ENCODE measurements at places on chromosomes 1 and 21.

DNA sequence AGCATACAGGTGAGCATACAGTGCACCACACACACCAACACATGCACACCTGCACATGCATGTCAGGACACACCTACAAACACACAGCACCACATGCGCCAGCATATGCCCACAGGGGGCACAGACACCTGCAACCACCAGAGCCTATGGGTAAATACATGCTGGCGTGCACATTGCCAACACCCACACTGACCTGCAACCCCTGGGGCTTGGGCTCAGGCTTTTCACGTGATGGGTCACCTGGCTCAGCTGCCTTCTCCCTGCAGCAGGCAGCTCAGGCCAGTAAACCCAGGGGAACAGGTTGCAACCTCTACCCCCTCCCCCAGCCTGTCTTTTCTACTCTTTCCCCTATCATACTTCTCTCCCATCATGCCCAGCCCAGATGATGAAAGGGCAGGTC is 8.1 kb downstream of the CD247 start:
- no peak for DNase-seq

- no peak for DNase-seq
Observed at GRCh38 chr1:204725821-204726448, 40.4 kb upstream of the LRRN2 start.

- no peak for DNase-seq
Observed at GRCh38 chr1:89590341-89591080, 42.4 kb upstream of the LRRC8C start.

DNA sequence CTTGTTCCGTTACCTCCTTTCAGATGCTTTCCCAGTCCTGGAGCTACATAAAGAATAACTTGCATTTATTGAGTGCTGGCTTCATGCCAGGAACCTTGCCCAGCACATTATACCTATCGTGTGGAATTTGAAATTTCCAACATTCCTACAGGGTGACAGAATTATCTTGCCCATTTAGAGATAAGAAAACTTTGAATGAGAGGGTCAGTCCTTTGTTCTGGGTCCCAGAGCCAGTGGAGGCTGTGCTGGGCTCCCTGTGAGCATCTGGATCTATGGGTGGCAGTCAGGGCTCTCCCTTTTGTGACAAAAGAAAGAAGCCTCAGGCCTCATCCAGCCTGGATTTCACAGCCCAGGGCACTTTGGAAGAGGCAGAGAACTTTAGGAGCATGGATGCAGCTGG is 3.2 kb downstream of the GSTM4 start:
- DNase-seq = no peak

GRCh38 chr1:228900886-228901392 is 165.7 kb downstream of the RHOU start:
- DNase-seq = no peak

- DNase-seq = no peak
Observed at GRCh38 chr1:88029142-88029541, 654.9 kb upstream of the PKN2 start.

GRCh38 chr1:243520831-243521230 is 265.0 kb downstream of the SDCCAG8 start:
- DNase-seq = no peak

DNA sequence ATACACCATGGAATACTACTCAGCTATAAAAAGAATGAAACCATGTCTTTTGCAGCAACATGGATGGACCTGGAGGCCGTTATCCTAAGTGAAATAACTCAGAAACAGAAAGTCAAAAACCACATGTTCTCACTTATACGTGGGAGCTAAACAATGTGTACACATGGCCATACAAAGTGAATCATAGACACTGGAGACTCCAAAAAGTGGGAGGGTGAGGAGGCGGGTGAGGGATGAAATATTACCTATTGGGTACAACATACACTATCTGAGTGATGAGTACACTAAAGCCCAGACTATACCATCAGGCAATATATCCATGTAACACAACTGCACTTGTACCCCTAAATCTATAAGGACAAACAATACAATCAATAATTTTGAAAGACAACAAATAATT is 39.5 kb upstream of the FAM20B start:
- DNase-seq = no peak

DNA sequence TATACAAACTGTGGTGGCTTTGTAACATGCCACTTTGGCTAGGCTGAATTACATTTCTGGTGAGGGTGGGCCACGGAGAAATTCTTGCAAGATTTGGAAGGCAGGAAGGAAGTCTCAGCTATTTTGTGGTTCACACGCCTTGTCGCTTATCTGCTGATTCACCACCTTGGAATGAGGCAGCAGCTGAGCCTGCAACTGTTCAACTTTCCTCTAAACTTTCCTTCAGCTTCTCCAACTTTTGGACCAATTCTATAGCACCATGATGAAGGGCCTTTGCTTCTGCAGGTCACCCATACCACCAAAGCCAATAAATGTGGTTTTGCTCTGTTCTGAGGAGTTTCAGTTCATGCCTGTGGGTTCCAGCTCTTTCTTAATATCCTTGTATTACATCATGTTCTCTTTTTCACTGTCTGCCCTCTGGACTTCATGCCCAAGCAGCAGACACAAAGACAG is 337.6 kb upstream of the SNX7 start:
- DNase-seq = no peak

DNA sequence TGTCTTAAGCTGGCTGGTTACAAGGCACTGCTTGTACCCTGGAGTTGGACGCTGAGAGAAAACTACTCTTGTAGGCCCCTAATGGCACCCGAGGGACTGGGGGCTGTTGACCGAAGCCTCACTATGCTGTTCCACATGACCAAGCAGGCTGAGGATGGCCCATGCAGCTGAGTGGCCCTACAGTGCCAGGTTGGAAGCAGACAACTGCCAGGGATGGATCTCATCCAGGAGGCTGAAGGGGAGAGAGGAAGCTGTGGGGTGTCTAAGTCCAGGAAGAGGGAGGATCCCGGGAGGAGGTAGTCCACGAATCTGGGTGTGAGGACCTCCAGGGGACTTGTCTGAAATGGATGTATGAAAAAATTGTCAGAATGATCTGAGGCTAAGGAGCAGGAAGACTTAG is 45.8 kb downstream of the FOXD2 start:
- no peak for DNase-seq

- peak; percentile 37 for DNase-seq
Observed at GRCh38 chr1:174074757-174075156, 52.6 kb upstream of the RC3H1 start.

GRCh38 chr1:26701266-26701994 is 5.6 kb downstream of the ARID1A start:
- no peak for DNase-seq

- DNase-seq = no peak
Observed at GRCh38 chr1:53543130-53543777, 84.1 kb downstream of the DMRTB1 start.

- DNase-seq = peak; percentile 9
Observed at GRCh38 chr1:67590329-67590728, 94.7 kb upstream of the GADD45A start.

DNA sequence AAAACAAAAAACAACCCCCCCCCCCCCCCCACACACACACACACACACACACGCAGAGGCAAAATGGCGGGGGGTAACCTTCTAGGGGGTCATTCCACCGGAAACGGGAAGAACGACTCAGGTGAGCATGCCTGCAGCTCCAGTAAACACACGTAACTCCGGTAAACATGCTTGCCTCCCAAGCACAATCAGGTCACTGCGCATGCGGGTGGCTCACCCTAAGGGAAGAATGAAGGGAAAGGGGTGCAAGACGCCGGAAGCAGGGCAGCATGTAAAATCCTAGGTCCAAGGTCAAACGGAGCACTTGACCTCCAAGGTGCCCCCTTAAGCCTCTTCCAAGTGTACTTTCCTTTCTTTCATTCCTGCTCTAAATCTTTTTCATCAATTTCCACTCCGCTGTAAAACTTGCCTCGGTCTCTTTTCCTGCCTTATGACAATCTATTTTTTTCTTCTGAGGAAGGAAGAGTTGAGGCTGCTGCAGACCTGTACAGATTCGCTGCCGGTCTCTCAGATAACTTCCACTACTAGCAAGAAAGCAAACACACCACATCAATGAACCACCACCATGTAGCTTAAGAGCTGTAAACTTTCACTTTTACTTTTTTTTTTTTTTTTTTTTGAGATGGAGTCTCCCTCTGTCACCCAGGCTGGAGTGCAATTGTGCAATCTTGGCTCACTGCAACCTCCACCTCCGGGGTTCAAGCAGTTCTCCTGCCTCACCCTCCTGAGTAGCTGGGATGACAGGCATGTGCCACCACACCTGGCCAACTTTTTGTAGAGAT is 21.0 kb upstream of the CBR3 start:
- no peak for DNase-seq

DNA sequence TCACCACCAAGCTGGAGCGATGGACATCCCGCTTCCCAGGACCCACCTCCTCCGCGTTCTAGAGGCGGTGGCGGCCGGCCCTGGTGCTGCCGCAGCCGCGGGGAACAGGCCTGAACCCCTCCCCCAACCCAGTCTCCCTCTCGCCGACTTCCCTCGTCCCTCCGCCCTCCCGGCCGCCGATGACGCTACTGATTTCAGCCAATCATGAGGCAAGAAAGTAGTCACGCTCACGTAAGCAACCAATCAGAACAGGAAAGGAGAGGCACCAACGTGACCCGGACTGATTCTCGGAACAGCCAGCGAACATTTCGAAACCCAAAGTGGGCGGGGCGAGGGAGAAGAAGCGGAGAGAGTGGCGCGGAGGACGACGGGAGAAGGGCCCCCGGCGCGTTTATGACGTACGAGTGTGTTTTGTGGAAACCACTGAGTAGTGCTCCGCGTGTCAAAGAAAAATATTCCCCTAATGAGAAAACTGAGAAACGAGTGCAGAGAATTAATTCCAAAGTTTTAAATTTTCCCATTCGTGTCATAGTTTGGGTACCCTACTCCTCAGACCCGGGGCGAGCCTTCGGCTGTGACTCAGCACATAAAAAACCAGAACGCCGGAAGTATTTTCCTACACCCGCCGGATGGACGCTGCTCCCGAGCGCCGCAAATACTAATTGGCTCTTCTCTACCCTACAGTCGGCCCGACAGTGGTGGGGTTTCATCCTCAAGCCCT is at the start of gene NRDC:
NRDC (minus strand) TSS at position 112 of the 721 bp plus-strand sequence. CDS start 112 bp downstream, outside the sequence.
- peak; percentile 100 for DNase-seq

All from putamen (tissue), 1 donor.